ENCODE measurements at places on chromosomes 2 and 18.

DNA sequence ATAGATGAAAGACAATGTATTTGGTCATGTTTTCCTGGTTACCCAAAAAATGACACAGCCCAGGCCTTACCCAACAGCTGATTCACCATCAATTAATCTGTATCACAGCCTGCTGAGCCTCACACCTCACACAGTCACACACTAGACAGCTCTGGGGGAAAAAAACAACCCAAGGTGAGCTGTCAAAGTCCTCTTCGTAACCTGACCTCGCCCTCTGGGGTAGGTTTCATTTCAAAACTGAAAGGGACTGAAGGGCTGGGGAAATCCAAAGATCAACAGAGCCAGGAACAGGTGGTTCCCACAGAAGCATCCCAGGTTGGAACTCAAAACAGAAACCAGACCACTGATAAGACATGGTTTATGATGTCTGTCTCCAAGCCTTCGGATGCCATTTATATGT, 18.2 kb upstream of the PCBP1 start:
- DNase-seq = no peak

- DNase-seq = no peak
Observed at GRCh38 chr18:75638776-75639471, 211.4 kb upstream of the SMIM21 start.

GRCh38 chr2:58896638-58897037, 655.5 kb upstream of the FANCL start:
- no peak for DNase-seq

GRCh38 chr18:77108001-77108692, 24.4 kb downstream of the MBP start:
- DNase-seq = no peak

GRCh38 chr2:41936771-41937463, 110.9 kb upstream of the PKDCC start:
- no peak for DNase-seq
